Activated CD4-positive, alpha-beta T cell treated with anti-CD3 and anti-CD28 coated beads, Interleukin-10, Interleukin-2, amounts not matched to agents 100 ng/mL and 50 ng/mL, durations not matched to agents 16 hours and 8 hours (primary cell): ENCODE measurements at places on chromosomes 5 and 9.

DNA sequence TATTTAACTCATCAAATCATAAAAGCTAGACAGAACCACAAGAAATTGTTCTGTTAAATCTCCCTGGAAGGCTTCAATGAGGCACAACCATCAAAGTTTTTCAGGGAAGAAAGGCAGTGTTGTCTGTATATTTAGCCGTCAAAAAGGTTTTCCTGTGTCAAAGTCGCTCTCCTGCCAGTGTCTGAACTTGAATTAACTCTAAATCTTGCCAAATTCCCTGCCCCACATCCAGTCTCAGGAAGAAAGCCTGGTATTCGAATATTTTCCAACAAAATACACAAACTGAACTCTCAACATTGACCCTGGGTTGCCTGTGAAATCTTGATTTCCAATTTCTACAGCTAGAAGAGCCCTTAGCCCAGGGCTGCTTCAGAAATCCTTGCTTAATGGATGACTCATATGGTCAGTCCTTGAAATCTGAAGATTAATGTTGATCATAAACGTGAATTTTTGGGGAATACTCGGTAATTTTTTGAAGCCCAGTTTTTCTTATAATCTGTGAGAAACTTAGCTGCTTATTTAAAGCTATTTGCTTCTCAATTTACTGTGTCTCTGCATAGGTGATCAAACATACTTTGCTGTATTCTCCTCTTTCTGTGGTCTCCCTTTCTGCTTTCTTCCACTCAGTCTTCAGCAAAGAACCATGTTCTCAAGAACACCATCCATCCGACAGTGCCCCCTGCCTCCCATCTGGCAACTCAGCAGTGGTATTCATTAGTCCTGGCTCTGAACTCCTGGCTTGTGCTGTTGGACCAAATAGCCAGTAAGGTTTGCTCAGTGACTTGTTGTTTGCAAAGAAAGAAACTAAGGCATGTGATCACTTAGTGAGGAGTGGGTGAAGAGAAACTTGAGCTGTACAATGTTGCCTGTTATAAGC lies 58.9 kb downstream of the NREP start:
- DNase-seq = no peak

- DNase-seq = no peak
Measured at GRCh38 chr9:86534572-86535258, 180.5 kb upstream of the TUT7 start.

- no peak for DNase-seq
Measured at GRCh38 chr5:134459010-134459403, 47.3 kb upstream of the CDKN2AIPNL start.

DNA sequence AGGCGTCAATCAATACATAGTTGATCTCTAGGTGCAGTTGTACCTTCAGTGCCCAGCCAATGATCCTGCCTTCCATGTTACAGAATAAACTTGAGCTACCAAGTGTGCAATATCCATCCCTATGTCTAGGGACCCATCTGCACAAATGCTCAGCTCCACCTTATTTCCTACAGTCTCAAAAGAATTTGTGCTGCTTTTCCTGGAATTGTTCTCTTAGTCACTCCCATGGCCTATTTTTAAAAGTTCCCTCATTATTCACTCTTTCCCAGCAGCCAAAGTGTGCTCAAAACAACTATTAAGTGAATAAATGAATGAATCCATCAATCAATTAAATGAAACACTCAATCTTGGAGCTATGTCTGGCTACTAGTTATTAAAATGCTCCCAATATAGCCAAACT lies 14.7 kb downstream of the LIX1 start:
- DNase-seq = no peak

GRCh38 chr5:166979307-166979895 lies 1312.0 kb upstream of the WWC1 start:
- no peak for DNase-seq

- no peak for DNase-seq
Measured at GRCh38 chr5:42586625-42587024, 163.4 kb downstream of the GHR start.
